GM12891 (cell line): ENCODE measurements at places on chromosomes 7 and 10.

DNA sequence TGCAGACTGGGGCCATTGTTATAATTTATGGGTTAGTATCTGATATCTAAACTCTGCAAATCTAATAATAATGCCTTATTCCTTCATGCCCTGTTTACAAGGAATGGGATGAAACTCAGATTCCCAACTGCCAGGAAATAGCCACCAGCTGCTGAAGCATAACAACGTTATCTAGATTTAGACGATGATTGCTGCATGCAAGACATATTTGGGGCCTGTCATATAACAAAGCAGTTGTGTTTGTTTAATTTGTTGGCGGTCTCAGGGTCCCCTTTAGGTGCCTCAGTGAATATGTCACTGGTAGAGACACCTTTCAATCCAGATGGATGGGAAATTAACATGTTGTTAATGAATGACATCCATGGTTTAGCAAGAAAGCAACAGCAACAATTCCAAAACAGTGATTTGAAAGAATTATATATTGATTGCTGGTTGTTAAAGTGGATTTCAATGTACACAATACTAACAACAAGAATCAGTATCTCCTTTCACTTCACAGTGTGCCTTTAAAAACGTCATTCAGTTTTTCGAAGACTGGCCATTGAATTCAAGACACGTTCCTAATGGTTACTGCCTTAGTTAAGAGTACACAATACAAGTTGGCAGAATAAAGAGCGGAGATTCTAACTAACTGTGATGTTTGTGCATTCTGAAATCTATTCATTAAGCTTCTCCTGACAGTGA lies 860.6 kb upstream of the CELF2 start:
- DNase-seq: no peak

GRCh38 chr7:30797176-30798040 lies 26.2 kb downstream of the MINDY4 start:
- DNase-seq: no peak

DNA sequence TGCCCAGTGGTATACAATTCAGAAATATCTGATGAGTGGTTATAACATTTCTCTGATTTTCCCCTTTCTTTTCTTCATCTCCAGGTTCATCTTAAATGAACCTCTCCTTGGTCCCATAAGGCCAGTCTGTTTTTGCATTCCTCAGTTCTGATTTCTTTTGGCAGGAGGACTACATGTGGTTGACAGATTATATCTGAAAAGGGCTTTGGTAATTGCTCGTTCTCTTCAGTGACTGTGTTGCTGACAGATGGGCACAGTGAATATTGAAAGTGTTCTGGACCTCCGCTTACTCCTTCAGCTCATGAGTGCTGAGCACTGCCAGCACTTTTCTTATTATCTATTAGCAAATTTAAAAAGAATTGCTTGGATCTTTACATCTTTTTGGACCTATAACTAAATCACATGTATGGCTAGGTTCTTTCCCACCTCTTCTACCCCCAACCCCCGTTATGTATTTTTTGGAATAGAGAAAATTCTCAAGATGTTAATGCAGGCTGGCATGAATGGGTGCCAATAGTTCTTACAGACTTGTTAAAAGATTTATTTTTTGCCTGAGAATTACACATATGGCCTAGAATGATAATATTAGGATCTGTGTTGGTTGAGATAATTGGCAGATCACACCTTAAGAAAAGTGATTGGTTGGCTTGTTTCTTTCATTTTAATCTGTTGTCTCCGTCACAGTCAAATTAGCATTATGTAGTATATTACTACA lies 323.0 kb downstream of the EXOC4 start:
- no peak for DNase-seq

DNA sequence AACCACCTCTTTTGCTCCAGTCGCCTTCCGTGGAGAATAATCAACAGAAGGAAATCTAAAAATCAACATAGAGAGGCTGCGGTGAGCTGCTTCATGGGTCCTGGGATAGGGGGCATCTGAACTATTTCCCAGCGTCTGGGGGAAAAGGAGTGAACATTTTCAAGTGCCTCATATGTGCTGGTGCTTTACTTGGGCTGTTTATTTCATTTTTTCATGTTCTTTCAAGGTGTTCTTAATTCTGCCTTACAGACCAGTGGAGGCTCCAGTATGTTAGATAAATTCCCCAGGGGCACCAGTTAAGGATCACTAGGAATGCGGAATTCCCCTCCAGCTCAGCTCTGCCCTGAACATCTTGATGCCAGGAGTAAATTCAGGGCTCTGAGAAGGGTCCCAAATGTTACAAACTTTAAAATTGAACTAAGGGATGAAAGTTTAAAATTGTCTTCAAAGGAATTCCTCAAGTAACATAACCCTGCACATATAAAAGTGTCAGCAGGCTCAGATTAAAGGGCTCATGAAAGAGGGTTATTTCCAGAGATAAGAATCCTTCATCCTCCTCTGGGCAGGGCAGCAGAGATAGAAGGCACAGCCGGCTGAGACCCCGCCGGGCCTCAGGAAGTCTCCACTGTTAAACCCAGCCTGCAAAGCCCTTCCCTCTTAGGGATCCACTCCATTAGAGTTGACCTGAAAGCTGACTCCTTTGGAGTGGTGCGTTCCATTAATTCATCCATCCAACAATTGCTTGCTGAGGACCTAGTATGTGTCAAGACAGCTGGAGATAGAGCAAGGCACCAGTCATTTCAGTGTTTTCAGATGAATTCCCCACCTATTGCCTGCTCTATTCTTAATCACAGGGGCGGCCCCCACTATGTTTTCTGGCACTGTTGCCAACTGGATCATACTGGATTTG lies 345.8 kb downstream of the KCNMA1 start:
- no peak for DNase-seq

GRCh38 chr10:132865171-132865631 lies 77.2 kb downstream of the CFAP46 start:
- no peak for DNase-seq

GRCh38 chr10:80196270-80196949 lies 8.9 kb downstream of the ANXA11 start:
- DNase-seq: no peak

GRCh38 chr7:1942941-1943289 lies 272.8 kb downstream of the ELFN1 start:
- no peak for DNase-seq

- DNase-seq: no peak
Observed at GRCh38 chr7:36939816-36940215, 215.5 kb upstream of the AOAH start.

GRCh38 chr7:108488768-108489538 lies 32.7 kb upstream of the NRCAM start:
- DNase-seq: no peak

- DNase-seq: no peak
Observed at GRCh38 chr7:101681170-101682007, 52.3 kb upstream of the MYL10 start.

DNA sequence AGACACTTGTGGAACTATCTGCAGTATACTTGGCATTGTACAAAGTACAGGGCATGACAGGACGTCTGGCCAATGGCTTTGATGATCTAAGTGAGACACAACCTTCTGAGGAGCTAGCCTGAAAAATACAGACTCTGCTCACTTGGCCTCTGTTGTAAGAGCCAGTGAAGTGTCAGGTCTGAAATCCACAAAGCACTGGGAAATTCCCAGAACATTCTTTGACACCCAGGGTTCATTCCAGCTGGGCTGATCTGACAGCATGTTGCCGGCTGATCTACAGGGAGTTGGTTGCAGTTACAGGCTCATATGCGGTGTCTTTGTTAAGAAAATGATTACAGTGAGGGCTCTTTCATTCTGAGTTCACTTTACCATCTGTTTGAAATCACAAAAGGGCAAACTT lies 354.6 kb downstream of the PHF14 start:
- no peak for DNase-seq

DNA sequence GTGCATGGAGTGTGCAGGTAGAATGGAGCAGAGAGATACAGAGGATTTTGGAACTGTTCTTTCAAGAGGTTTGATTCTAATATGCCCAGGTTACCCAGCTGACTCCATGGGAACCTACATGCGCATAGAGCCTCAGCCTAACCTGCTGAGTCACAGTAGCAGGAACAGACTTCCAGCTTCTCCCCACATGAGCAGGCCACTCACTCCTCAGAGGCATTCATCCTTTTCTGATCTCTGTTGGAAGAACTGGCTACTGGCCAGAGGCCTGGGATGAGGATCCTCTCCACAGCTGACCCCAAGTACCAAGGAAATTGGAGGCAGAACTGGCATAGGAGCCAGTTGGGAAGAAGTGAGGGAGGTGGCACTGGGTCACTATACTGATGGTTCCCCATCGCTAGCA lies 17.9 kb upstream of the CCSER2 start:
- no peak for DNase-seq

GRCh38 chr10:55400075-55400849 lies 599.2 kb upstream of the PCDH15 start:
- DNase-seq: no peak

- no peak for DNase-seq
Observed at GRCh38 chr7:121273467-121274167, 55.2 kb upstream of the WNT16 start.

GRCh38 chr7:139900326-139900725 lies 71.3 kb downstream of the TBXAS1 start:
- no peak for DNase-seq

GRCh38 chr10:119415536-119416503 lies 126.7 kb downstream of the RGS10 start:
- no peak for DNase-seq

DNA sequence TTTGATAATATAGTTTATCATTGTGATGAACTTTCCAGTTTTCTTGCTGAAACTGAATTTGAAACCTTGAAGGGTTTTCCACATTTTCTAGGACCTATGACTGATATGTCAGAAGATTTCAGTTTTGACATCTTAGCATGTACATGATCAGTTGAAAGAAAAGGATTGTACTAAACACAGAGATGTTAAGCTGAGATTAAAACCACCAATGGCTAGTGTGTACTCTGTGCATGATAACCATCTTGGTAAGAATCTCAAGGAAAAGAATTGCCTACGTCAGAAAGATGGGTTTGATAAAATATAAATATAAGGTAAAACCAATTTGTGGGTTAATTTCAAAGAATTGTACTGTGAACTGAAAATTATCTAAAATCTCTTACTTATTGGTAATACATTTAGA lies 776.4 kb downstream of the GATA3 start:
- no peak for DNase-seq

DNA sequence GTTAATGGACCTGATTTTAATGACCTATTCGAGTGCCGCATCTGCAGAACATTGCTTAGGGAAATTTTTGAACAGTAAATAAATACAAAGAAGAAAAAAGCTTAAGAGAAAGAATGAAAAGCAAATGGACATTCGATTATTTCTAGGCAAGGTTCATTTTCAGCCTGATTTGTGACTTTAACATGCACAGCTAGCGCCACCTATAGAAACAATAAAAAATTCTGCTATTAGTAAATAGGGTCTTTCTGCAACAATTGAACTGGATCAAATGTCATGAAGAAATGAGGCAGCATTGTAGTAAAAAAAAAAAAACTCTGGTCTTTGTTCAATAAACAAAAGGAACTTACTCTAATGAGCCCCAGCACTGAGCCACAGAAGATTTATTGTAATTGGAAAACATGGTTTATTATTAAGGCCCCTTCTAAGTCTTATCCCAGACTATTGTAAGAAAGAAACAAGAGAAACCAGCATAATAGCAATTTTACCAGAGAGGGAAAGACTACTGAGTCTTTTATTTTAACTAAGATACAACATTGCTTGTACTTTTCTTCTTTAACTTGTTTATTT lies 41.4 kb upstream of the GHITM start:
- DNase-seq: no peak

GRCh38 chr7:138752518-138753149 lies 45.2 kb upstream of the TMEM213 start:
- DNase-seq: no peak

DNA sequence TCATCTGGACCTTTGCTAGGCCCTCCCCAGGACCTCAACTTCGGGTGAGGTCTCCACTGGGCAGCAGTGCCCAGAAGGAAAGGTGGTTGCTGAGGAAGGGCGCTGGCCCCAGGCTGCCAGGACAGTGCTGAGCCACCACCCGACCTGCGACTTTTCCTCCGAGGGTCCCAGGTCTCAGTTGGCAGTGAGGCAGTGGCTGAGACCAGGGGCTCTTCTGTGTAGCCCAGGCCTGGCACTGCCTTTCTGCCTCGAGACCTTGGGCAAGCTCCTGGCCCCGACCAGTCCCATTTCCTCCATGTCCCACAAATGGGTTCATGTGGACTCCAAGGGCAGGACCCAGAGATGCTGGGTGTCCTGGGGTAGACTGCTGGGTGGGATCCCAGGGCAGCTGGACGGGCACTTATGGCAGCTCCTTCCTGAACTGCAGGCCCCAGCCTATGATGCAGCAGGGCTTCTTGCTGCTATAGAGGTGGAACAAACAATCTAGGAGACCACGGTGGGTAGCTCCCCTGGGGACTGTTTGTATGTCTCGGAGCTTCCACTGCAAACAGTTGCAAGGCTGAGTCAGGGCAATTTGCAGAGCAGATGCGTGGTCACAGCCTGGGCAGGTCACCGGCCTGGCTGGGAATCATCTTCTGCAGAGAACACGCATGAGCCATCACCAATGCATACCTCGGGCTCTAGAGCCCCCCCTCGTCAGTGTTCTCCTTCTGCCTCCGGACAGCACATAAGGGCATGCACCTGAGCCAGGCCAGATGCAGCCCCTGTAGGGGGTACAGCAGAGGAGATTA lies 17.9 kb upstream of the LRRC18 start:
- DNase-seq: no peak

GRCh38 chr7:121488111-121488650 lies 92.1 kb upstream of the FAM3C start:
- no peak for DNase-seq

DNA sequence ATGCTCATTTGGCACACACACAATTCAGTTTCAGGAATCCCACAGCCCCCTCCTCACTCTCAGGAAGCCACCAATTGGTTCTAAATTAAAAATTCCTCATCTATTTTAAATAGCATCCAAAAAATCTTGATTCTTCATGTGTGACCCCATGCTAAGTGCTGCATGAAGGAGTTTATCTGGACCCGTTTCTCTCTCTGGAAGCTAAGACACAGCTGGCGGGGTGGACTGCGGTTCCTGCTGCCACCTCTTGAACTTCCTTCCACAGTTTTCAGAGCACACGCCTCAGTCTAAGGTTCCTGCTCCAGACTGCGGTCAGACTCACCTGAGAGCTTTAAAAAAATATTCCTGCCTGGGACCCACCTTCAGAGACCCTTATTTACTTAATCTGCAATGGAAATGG lies 34.5 kb downstream of the LYZL1 start:
- DNase-seq: no peak

- no peak for DNase-seq
Observed at GRCh38 chr7:131335639-131336381, 8.1 kb downstream of the MKLN1 start.

GRCh38 chr10:97812696-97813095 lies 36.9 kb upstream of the GOLGA7B start:
- DNase-seq: no peak

DNA sequence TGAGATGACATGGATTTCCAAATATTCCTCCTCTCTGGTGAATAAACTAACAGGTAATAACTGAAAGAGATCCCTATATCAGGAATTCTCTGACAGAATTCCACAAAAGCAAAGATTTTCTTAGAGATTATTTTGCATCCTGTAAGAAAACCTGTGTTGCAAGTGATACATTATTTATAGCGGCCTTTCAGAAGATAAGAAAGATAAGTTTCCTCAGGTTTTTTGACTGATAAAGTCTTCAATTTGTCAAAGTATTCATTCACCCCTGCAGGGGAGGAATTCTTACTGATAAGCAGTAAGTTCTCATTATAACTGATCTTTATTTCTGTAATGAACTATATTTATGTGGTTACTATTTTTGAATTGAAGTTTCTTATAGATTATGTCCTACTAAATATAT lies 554.0 kb downstream of the ARL4A start:
- DNase-seq: no peak

- no peak for DNase-seq
Observed at GRCh38 chr10:69071610-69072009, 16.3 kb upstream of the SRGN start.

- DNase-seq: no peak
Observed at GRCh38 chr7:104767826-104768536, 246.0 kb upstream of the KMT2E start.
